CD4-positive, alpha-beta T cell treated with Interleukin-17A for 1 hour (primary cell): ENCODE measurements at places on chromosomes 11 and 22.

DNA sequence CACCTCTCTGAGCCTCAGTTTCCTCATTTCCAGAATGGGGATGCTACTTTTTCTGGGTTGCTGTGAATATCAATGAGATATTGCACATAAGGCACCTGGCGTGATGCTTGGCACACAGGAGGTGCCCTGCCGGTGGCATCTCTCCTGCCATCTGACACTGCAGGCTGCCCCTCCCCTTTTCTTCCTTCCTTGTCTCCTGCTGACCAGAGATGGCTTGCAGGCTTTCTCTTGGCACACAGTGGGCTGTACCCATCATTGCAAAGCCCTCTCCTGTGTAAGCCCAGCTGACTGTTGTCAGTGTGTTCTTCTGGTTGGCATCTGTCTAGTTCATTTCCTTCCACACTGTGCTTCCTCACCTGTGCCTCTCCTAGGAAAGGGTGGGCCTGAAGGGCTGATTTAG is 91.7 kb downstream of the MYO18B start:
- DNase-seq: no peak

GRCh38 chr11:114136686-114137640 is 77.5 kb downstream of the ZBTB16 start:
- no peak for DNase-seq

- DNase-seq: no peak
Observed at GRCh38 chr11:65861533-65862183, 1.4 kb downstream of the MUS81 start.

GRCh38 chr22:48569476-48570233 is 1258.0 kb downstream of the BRD1 start:
- no peak for DNase-seq

DNA sequence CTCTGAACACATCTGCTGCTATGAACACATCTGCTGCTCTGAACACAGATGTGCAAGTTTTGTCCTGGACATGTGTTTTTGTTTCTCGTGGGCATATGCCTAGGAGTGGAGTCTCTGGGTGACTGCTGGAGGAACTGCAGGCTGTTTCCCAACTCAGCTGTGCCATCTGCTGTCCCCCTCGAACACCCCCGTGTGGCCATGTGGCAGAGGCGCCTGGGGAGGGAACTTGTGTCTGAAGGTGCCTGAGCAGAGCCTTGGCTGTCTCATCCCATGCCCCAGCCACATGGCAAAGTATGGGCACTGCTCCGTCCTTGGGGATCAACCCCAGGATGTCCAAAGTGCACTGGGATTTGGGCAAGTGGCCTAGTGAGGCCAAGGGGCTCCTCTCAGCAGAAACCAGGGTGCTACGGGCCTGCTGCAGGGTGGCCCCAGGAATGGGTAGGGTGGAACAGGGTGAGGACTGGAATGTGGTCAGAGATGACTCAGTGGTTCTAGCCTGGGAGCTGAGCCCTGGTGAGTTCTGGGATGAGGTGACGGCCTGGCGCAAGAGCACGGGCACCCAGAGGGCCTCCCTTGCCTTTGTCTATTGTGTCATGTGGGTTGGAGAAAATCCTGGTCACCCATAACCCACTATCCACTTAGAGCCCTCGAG is 14.7 kb downstream of the GATD1 start:
- DNase-seq: no peak
